Stimulated activated CD8-positive, alpha-beta memory T cell treated with anti-CD3 and anti-CD28 coated beads, Interleukin-4, amount 100 ng/mL, for 24 hours (primary cell): ENCODE measurements at places on chromosomes 13 and 19.

DNA sequence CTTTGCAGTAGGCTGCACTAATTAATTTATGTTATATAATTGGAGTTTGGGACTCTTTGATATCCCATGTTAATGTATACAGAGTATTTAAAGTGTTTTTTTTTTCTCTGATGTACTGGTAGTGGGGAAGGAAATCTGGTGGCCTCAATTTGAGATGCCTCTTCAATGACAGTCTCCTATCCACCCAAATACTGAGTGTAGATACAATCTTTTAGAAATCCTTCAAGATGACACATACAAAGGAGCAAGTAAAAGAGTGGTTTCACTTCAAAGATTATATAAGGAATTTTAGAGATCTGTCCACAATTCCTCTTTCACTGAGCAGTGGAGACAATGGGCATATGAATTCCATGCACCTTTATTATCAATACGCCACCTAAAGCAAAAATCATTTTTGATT lies 15.1 kb downstream of the NALCN start:
- DNase-seq: no peak

GRCh38 chr19:30047432-30047831 lies 105.4 kb downstream of the URI1 start:
- no peak for DNase-seq

DNA sequence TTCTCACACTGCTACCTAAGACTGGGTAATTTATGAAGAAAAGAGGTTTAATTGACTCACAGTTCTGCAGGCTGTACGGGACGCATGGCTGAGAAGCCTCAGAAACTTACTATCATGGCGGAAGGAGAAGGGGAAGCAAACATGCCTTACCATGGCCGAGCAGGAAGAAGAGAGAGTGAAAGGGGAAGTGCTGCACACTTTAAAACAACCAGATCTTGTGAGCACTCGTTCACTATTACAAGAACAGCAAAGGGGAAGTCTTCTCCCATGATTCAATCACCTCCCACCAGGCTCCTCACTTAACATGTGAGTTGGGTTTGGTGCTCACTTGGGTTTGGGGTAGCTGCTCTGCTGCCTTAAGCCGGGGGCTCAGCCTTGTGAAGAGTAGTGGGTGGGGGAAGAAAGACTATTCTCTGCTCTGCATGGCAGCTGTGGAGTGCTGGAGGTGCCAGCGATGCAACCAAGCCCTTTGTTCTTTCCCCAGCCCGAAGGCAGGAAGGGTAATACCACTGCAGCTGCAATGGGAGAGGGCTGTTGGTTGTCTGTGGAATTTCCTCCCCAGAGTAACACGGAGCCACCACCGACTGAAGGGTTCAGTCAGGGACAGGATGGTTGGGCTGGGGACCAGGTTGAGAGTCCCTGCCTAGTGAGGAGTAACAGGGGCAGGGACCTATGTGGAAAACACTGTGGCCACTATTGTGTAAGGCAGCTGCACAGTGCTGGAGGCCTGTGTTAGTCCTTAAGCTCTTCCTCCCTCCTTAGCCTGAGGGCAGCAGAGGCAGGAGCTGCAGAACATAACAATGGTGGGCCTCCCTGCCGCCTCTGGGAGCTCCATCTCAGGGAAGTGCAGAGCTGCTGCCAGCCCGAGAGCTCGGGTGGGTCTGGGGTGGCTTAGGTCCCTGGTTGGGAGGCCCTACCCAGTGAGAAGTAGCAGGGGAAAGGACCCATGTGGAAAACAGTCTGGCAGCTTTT lies 1262.5 kb downstream of the EFNB2 start:
- no peak for DNase-seq

GRCh38 chr19:6378041-6378440 lies 2.3 kb upstream of the PSPN start:
- no peak for DNase-seq

- no peak for DNase-seq
These were observed 964 bp downstream of the PCDH17 start for GRCh38 chr13:57632276-57633140.

DNA sequence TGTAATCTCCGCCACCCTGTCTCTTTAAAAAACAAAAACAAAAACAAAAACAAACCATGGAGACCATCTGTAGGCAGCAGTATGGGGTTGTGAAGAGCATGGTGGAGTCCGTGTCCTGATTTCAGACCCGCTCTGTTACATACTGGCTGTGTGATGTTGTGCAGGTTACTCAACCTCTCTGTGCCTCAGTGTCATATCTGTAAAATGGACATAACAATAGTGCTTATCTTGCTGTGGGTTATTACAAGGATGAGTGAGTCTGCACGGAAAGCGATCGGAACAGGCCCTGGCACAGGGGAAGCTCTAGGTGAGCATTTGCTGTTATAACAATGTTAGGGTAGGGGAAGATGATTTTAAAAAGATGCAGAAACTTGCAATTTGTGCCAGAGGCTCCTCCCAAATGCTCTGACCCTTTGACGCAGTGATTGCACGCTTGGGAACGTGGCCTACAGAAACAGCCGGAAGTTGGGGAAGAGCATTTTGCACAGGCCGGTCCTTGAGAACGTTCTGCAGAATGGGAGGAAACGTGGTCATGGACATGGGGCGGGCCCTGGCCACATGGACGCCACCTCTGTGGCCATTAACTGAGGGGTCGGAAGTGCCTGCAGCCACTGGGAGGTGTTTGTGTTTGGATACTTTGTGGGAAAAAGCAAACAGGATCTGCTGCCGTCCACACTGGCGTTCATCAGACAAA lies 15.7 kb upstream of the SELENOW start:
- DNase-seq: no peak

DNA sequence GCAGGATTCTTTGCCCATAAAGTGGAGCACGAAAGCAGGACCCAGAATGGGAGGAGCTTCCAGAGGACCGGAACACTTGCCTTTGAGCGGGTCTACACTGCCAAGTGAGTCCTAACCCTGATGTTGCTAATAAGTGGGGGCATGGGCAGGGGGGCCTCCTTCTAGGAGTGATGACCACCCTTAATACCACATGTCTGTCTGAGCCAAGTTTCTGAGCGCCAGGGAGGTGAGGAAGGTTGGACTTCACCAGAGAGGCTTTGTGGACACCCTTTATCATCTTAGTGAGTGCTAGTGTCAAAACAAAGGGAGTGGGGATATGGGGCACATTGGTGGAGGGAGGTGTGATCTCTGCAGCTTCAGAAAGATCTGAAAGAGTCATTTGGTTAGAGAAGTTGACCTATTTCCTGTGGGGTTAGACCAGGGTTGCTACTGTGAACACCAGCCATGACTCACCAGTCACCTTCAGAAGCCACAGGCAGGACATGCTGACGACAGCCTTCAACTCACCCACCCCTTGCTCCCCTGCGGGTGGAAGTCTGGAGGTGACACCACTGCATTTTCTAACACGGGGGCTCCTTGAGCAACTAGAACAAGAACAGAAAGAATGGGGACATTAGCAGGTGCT lies 8.8 kb downstream of the ALOX5AP start:
- DNase-seq: peak; percentile 76

DNA sequence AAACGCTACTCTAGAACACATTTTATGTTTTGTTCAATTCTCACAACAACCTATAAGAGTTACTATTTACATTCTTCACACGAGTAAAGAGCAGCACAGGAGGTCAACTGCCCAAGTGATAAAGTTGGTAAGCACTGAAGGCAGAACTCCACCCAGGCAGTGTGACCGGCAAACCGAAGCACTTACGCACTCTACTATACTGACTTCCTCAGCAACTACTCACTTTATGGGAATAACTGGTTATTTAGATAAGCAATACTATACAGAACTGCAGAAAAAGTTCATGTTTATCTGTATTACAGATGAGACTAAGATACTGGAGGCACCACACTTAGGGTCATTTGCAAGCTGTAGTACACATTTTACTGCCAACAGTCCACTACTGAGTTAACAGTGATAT lies 28.8 kb downstream of the FOXO1 start:
- DNase-seq: no peak

DNA sequence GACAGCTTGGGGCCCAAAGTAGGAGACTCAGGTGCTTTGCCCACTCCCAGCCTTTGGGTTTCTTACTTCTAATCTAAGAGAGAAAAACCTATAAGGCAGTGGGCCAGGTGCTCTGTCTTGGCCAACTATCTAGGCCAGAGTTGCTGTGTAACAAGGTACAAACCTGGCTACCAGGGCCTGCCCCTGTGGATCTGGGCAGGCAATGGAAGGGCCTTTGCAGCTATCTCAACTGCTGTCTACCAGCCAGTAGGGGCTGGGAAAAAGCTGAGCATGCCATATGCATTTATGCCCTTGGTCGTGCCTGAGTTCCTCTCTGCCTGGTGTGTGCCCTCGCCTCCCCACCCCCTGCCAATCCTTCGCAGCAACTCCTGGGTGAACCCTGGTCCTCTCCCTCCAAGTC lies 16.7 kb upstream of the SERPINE3 start:
- no peak for DNase-seq

DNA sequence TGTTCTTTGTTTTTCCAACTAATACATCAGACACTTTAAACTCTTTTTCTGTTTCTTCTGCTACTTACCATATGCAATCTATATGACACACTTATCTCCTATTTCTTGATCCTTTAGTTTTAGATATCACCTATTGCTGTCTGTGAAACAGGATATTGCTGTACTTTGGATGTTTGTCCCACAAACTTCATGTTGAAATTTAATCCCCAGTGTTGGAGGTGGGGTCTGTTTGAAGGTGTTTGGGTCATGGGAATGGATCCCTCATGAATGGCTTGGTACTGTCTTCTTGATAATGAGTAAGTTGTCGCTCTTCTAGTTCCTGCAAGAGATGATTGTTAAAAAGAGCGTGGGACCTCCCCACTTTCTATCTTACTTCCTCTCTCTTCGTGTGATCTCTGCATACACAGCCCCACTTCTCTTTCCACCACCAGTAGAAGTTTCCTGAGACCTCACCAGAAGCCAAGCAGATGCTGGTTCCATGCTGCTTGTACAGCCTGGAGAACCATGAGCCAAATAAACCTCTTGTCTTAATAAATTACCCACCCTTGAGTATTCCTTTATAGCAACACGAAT lies 244.2 kb downstream of the NHLRC3 start:
- DNase-seq: no peak

GRCh38 chr13:77874406-77874805 lies 44.2 kb downstream of the EDNRB start:
- DNase-seq: no peak

DNA sequence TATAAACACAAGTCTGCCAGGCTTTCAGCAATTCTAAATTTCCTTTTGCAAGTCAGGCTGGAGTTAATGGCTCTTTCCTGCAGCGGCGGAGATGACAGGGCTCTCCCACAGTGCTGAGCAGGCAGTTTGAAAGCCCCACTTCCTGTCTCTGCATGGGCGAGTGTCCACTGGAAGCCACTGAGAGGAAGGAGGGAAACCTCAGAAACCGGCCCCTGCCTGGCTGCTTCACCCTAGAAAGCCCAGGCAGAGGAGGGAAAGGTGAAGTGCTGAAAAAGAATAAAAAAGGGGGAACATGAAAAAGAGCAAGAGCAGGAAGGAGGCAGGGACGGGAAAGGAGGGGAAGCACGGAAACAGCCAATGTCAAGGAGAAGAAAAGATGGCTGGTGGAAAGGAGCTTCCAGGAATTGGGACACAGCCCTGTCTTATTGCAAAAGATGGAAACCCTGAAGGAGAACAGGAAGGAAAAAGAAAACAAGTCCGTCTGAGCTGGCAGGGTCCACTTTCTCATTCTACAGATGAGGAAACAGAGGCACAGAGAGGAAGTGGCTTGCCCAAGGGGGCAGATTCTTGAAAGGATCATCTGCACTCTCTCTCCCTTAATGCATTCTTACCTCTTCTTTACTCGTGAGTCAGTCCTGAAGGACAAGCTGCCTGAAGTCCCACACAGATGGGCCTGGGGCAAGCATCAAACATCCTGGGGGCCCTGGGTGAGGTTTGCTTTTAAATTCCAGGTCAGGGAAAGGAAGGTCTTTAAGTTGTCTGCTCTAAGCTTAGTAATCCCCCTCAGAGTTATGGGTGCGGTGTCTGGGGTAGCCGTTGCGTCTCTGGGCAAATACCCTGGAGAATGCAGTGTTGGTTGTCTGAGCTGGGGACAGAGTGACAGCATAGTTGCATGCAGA lies 38.8 kb upstream of the ALOX5AP start:
- no peak for DNase-seq

- DNase-seq: no peak
These were observed 113.1 kb upstream of the FNDC3A start for GRCh38 chr13:48862572-48862971.
